ENCODE measurements at places on chromosomes 5 and 9.

DNA sequence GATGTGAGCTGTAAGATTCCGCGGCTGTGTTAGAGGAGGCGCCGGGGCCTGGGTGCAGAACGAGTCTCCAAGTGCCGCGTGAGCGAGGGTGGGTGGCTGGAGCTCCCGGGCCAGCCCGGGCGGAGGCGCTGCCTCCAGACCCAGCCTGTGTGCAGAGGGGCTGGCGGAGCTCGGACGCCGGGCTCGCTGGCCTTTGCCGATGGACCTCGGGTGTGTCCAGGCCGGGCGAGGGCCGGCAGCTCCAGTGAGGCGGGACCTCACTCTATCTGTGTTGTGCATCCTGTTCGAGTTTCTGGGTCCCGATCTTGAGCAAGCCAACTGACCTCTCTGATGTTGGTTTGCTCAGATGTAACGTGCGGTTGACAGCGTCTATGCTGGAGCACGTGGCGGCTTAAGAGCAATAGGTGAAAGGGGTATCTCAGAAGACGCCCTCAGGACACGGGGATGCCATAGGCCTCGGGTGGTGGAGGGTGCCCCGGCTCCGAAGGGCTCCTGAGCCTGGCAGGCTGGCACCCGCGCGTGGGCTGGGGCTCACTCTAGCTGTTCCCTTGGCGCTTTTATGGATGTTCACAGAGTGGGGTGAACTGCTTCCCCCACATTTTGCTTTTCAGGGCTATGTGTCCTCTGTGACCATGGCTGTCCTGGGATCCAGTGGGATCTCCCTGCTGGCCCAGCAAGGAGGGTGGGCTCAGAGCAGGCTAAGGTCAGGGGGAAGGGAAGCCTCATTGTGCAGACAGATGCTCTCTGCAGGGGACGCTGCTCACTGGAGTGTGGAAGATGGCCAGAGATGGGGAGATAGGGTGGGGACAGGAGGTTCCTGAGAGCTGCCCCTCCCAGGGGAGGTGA is 69.8 kb downstream of the MRPL36 start:
- no peak for DNase-seq

DNA sequence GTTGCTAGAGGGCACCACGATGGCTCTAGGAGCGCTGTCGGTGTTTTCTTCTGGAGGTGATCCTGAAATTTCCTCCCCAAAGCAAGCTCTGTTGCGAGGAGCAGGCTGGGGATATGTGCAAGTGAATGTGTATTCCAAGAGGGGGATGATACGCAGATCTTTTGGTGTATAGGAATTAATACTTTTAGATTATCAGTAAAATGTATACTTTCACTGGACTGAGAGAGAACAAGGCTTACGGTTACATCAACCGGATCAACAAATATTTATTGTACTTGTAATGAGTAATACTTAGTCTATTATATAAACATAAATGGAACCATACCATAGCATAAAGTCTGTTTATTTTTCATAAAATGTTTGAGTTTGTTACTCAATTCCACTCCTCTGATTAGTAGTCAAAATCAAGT is 632 bp upstream of the PRKAA1 start:
- DNase-seq, result no peak

DNA sequence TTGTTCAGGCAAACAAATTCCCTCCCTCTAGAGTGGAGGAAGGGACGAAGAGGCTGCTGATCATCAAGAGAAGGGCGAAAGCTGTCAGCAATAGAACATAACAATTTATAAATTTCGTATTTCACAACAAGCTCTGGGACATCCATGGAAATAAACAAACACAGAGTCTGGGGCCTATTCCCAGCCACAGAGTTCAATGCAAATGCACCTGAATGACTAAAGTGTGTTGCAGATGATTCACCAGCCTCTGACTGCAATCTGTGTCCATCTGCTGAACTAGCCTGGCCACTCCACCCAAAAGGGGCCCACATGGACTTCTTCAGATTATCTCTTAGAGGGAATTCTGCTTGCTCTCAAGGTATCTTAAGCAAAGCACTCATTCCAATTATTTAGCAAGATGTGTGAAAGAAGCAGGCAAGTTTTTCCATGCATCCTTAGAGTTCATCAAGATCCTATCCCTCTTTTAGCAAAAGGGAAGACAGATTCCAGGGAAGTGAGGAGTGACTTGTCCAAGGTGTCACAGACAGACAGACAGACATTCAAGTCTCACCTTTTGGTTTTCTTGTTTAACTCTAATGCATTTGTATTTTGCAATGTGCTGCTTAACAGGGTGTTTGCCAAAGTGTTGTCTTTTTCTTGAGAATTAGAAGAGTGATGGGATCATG is 307.8 kb upstream of the PAPPA start:
- peak; percentile 45 for DNase-seq

DNA sequence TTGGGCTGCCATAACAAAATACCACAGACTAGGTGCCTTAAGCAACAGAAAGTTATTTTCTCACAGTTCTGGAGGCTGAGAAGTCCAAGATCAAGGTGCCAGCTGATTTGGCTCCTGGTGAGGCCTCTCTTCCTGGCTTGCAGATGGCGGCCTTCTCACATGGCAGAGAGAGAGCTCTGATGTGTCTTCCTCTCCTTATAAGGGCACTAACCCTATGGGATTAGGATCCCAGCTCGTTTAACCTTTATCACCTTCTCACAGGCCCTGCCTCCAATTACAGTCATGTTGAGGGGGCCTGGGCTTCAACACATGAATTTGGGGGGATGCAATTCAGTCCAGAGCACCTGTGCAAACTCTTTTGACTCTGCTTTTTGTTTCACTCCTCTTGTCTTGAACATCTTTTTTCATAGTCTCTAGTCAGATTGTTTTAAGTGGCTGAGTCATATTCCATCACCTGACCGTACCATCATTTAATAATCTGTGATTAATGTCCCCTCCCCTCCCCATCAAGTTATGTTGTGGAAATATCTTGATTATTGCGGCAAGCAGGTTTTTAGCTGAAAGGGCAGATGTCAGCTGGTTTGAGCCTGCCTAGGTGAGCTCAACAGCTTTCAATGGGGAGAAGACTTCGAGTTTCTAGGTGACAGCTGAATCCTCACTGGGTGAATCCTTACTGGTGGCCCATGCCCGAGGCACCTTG is 61.8 kb downstream of the NDFIP1 start:
- no peak for DNase-seq

GRCh38 chr9:18245911-18246310 is 228.0 kb upstream of the ADAMTSL1 start:
- DNase-seq, result no peak

DNA sequence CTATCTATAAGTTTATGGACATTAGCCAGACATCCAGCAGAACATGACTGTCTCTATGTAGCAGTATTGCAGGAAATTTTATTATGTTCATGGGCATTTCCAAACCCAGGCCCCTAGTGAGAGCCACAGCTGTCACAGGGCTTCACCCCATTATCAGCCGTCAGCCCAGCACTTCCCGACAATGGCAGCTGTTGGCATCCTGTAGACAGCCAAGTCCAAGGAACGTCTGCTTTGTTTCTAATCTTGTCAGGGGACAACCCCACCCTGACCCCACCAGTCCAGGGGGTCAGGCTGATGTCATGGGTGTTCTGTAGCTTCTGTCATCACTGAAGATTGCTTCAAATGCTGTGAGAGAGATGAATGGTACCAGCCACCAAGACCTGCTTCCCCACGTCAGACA is 565.3 kb upstream of the BRINP1 start:
- no peak for DNase-seq

DNA sequence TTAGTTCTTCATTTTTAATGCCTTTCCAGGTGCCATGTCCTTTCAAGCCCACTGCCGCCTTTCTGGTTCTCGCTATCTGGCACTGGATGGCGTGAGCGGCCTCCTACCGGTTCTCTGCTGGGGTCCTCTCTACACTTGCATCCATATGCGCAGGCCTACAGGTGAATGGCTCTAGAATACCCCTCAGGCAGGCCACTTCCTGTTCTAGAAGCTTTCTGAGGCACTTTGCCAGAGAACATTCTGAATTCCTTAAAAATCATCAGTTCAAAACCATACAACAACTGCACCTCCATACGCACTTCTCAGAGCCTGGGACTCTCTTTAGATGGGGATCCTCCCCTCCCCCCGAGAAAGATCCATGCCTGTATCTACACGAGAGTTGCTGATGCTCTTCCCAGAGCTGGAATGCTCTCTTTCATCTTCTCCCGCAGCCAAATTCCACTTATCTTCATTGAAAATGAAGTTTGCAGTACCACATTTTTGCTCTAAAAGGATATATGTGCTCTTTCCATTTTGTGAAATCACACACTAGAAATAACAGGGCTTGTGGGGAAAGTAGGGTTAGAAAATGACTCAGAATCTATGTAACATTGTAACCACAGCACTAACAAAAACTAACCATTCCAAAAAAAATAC is 1.4 kb upstream of the LHFPL2 start:
- DNase-seq, result no peak

- DNase-seq, result no peak
Observed at GRCh38 chr9:73720601-73721000, 568.9 kb downstream of the ANXA1 start.

DNA sequence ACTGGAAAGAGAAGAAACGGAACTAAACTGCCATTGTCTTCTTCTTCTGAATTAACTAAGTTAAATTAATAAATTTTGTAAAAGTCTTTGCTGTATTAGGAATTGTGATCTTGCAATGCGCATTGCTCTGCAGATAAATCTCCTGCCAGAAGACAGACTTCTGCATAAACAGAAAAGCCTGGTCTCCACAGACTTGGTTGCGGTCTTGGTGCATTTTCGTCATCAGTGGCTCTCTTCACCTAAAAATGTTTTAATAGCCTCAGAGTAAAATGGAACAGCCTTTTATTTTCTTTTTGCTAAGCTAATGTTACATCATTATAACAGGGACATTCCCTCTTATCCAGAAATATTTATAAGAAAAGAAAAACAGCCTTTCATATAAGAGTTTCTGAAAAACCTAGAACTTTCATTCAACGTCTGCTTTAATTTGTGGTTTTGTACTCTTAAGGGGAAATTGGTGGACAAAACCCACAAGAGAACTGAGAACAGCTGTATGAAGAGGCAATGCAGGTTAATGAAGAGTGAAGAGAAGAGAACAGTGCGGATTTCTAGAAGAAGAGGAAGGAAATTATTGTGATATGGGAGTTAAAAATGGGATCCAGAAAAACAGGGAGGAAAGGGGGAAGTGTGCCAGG is 10.1 kb downstream of the IFNA5 start:
- no peak for DNase-seq

GRCh38 chr9:36970007-36970888 is 63.8 kb downstream of the PAX5 start:
- DNase-seq, result no peak

DNA sequence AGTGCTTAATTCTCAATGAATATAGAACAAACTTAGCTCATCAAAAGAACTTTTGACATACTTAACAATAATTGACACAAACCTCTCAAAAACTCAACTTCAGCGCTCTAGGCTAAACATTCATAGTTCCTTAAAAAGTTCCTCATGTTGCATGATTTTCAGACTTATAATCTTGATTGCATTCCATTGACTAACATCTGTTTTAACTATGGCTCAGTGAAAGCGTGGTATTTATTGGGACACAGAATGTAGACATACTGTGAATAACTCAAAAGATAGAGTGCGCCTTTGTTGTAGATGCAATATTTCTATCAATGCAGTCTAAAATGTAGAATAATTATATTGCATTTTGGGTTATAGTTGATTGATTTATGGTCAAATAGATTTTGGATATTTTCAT is 227.1 kb upstream of the HAPLN1 start:
- no peak for DNase-seq

DNA sequence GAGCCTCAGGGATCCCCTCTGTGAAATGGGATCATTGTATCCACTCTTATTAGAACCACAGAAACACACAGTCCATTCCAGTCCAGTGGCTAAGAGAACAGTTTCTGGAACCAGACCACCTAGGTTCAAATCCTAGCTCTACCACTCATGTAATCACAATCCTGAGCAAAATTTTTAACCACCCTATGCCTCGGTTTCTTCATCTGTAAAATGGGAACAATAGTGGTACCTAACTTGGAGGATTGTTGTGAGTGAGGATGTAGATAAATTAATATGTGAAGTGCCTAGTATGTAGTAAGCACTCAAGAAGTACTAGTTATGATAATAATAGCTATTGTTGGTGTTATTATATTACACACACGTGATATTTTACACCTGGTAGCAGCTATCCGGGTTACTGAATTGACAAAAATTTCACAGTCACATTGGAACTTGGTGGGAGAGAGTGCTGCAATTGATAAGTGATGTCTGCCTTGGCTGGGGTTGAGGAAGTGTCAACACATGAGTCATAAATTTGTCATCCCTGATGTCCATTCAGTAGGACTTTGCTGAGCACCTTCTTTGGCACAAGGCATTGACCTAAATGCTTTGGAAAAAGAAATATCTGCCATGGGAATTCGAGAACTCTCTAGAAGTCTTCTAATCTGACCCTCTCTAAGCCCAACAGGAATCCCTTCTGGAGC is 68.4 kb downstream of the COL27A1 start:
- peak; percentile 60 for DNase-seq

GRCh38 chr5:111299067-111299481 is 74.9 kb downstream of the CAMK4 start:
- no peak for DNase-seq

GRCh38 chr9:124635285-124635684 is 128.1 kb upstream of the NR5A1 start:
- DNase-seq, result no peak

GRCh38 chr9:4489919-4490704 is at the start of gene SLC1A1:
SLC1A1 (plus strand) TSS chr9:4490468; CDS start chr9:4490680, 212 bp downstream.
- DNase-seq, result peak; percentile 74

- DNase-seq, result no peak
Observed at GRCh38 chr5:71924980-71925379, 182.3 kb upstream of the MAP1B start.

DNA sequence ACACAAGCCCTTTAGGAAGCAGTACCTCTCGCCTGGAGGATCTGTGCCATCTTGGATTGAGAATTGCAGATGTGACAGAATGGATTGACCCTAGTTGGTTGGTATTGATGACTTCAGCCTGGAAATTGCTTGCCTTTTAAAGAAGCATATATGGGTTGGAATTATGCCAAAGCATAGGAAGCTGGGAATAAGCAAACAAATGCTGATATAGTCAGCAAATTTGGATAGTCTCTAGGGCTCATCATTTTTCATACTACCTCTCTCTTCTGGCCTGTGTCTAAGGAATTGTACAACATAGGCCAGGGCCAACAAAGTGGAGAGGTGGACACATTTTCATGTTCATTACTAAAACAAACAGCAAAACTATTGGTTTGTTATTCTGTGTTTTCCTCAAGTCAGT is 13.2 kb downstream of the TRIM32 start:
- DNase-seq, result no peak

- no peak for DNase-seq
Observed at GRCh38 chr9:71147368-71147767, 25.9 kb upstream of the TRPM3 start.

GRCh38 chr9:31519011-31519410 is 865.4 kb upstream of the ACO1 start:
- DNase-seq, result no peak
